GM13977 (cell line): ENCODE measurements at places on chromosomes 6 and 20.

GRCh38 chr20:24914388-24915241 is 34.5 kb upstream of the CST7 start:
- DNase-seq, result no peak

DNA sequence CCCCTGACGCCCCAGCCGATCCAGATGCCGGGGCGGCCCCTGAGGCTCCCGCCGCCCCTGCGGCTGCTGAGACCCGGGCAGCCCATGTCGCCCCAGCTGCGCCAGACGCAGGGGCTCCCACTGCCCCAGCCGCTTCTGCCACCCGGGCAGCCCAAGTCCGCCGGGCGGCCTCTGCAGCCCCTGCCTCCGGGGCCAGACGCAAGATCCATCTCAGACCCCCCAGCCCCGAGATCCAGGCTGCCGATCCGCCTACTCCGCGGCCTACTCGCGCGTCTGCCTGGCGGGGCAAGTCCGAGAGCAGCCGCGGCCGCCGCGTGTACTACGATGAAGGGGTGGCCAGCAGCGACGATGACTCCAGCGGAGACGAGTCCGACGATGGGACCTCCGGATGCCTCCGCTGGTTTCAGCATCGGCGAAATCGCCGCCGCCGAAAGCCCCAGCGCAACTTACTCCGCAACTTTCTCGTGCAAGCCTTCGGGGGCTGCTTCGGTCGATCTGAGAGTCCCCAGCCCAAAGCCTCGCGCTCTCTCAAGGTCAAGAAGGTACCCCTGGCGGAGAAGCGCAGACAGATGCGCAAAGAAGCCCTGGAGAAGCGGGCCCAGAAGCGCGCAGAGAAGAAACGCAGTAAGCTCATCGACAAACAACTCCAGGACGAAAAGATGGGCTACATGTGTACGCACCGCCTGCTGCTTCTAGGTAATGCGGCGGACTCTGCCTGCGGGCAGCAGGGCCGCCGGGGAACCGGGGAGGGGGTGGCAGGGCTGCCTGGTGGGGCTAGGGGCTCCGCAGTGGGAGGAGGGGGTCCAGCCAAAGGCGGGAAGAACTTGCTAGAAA is 2.3 kb downstream of the GNAS start:
- DNase-seq, result no peak

GRCh38 chr20:32449890-32450401 is 91.8 kb downstream of the ASXL1 start:
- no peak for DNase-seq

DNA sequence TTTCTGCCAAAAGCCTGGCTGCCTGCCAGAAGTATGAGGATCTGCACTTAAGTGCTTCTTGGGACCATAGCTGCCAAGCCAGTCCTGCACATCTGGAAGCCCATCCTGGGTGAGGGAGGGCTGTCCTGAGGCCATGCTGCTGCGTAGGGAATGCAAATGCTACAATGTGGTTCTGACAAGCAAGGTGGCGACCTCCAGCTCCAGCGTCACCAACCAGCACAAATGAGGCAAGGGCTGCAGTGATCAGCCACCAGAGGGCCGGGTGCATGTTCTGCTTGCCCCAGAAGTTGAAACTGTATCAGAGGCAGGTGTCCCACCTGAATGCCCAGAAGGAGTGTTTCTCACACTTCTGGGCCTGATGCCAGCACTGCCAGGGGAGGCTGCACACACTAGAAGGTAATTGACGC is 99.1 kb upstream of the KCNQ5 start:
- no peak for DNase-seq

- DNase-seq, result no peak
Observed at GRCh38 chr6:118722829-118723813, 71.7 kb upstream of the CEP85L start.

GRCh38 chr6:37483917-37484785 is 15.5 kb downstream of the CCDC167 start:
- DNase-seq, result peak; percentile 84

DNA sequence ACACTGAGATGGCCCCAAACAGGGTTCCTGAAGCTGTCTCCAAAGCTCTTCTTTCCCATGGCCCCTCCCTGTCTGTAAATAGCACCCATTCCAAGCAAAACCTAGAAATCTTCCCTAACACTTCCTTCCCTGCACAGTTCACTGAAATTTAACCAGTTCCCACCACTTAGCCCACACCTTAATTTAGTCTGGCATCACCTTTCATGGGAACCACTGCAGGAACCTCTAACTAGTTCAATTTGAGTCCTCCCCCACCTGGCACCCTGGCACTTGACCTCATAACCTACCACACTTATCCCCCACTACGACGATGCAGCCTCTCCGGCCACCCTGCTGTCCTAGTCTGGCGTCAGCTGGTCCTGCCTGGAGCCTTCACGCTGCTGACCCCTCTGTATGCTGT is 278.7 kb downstream of the GMDS start:
- no peak for DNase-seq

DNA sequence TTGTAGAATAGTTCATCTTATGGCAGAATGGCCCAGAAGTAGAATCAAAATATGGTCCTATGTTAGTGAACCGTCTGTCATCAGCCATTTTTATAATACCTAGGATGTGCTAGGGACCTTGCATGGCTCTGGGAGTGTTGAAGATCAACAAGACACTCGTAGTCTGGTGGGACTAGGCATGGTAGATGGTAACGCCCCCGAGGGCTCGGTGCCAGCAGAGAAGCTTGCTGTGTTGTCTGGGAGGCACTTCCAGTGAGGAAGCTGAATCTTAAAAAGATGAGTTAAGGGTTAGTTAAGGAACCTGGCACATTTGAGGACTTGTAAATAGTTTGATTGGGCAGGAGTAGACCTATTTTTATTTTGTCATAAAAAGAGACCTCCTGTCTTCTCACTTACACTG is 82.4 kb downstream of the MAP3K4 start:
- no peak for DNase-seq

GRCh38 chr6:45808917-45809316 is 206.7 kb downstream of the CLIC5 start:
- DNase-seq, result no peak

- no peak for DNase-seq
Observed at GRCh38 chr6:116298973-116299372, 19.2 kb upstream of the TSPYL1 start.

- DNase-seq, result no peak
Observed at GRCh38 chr6:87869064-87869905, 167.3 kb upstream of the AKIRIN2 start.

- DNase-seq, result no peak
Observed at GRCh38 chr20:36582322-36582721, 8.9 kb downstream of the TGIF2 start.

DNA sequence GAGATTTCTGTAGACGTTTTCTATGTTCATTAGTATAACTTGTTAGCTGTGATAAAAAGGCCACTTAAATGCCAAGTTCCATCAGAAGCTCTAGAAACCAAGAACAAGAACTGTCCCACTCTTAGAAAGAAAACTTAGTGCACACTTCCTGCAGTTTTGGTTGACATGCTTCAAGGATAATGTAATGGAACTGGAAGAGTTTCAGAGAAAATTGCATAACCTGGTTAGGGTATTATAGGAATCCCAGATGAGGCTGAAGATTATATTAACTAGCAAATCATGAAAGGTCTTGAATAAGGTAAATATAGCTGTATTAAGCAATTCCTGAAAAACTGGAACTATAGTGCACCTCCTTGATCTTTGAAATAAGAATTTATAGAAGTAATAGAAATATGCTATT is 1.8 kb upstream of the PHACTR2 start:
- DNase-seq, result no peak

GRCh38 chr20:5090191-5090590 is 29.6 kb downstream of the PCNA start:
- peak; percentile 39 for DNase-seq

- DNase-seq, result no peak
Observed at GRCh38 chr6:22221630-22222029, 75.2 kb downstream of the PRL start.

DNA sequence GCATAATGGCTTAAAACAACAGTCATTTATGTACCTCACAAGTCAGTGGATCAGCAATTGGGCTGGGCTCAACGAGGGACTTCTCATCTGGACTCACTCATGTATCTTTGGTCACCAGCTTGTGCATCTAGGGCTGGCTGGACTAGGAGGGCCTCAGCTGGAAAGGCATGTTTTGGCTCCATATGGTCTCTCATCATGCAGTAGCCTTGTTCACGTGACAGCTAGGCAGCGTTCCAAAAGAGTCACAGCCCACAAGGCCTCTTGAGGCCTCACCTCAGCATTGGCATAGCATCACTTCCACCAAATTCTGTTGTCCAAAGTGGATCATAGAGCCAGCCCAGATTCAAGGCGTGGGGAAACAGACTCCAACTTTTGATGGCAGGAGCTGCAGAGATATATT is 110.1 kb downstream of the MAFB start:
- no peak for DNase-seq

GRCh38 chr6:140070846-140071473 is 696.5 kb upstream of the CITED2 start:
- DNase-seq, result no peak

DNA sequence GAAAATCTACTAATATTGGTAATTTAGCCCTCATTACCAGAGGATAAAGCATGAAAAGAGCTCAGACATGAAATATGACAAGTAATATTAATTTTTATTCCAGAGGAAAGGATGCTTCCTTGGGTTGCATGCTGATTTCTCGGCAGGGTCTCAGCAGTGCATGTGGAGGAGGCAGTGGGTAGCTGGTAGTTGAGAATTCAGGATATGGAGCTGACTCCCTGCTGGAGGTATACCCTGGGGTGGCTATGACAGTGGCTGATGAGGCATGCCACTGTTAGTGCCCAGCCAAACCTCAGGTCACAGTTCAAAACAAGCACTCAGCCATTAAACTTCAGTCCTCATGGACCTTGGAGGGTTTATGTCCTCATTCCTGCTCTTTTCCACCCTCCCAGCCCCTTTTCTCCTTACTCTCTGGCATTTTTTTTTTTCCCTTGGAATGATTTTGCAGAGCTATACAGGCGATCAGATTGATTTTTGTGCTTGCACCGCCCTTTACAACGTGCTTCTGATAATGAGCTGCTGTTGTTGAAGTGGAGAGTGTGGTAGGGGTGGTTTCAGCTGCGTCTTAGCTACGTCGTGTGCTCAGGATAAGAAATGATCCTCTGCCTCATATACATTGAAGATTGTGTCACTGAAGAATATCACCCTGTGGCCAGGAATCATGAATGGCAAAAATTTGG is 761.9 kb upstream of the MMS22L start:
- no peak for DNase-seq

DNA sequence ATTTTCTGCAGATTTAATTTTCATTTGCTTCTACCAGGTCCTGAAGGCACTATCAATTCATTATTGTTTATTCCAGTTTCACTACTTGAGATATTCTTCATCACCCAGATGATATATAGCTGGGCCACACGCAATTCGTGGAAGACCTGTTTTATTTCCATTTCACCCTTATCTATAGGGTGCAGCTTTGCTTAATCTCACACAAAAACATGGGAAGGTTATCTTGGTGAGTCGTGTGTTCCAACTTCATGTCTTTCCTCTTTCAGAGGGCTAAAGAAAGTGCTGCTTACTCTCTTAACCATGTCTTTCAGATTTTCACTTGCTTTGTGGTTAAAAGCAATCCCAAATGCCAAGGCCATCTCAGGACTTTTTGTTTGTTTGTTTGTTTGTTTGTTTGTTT is 194.0 kb downstream of the SOD2 start:
- no peak for DNase-seq

- DNase-seq, result no peak
Observed at GRCh38 chr6:25769983-25770382, 15.4 kb downstream of the SLC17A4 start.

DNA sequence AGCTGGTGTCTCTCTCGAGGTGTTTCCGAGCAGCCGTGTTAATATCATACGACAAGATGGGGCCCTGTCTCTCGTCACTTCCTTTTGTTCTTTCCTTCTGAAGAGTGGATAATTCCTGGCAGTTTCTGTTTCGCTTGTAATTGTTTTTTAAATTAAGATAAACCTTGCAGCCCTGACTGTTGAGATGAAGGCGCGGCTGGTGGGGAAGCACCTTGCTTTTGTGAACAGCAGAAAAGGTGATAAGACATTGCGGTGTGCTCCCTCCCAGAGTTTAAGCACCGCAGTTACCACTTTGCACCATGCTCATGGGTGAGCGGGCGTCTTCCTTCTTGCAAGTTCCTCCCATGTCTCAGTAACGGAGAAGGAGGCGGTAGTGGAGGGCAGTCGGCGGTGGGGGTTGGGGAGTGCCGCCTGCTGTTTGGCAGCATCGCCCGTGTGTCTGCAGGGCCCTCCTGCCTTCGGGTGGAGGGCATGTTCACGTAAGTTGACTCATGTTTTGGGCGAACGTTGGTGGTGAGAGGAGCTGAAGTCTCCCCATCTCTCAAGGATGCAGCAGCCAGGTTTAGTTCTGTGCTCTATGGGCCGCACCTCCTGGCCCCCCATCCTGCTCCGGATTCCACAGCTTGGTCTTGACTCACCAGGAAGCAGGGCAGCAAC is 345.9 kb downstream of the TAF4 start:
- no peak for DNase-seq

DNA sequence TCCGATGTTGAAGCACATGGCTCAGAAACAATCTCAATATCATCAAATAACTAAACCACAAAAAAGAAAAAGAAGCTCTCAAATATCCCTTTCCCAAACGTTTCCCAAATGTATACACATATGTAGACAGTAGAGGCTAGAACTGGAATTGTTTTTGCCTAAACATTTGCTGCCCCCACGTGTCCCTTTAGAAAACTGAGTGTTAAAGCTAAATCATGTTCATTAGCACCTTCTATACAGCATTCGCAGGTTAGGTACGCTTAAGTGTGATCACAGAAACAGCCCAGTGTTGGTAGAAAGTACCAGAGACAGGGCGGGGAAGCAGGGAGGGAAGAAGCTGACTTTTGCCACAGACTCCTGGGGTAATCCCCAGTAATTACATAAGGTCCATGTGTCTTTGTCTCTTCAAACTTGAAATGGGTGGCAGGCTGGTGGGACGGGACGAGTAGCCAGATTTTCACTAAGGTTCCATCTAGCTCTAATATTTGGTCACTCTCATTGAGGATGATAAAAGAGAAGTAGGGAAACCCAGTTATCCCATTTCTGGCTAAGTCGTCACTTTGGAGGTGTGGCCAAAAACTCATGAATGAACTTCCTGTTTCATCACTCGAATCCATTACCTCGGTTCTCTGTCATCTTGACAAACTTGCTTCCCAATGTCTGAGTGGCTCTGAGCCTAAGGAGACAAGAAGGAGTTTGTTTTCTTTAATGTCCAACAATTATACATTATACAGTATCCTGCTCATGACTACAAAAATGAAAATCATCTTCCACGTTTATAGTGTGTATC is 15.0 kb upstream of the TFAP2A start:
- DNase-seq, result peak; percentile 69

DNA sequence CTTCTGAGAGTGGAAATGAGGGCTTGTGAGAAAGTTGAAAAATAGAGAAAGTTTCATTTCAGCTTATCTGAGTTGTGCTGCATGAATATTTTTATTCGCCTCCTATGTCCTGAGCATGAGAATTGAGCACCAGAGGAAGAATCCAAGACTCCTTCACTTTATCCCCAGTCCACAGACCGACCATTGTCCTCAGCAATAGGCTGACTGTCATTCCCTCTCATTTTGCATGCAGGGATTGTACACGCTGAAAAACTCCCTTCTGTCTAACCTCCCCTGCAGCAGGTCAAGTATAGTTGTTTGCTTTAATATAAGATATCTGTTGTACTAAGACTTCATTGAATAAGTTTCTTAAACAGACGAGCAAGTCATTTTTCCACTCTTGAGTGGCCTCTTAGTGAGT is 437.6 kb downstream of the PRKN start:
- DNase-seq, result no peak

GRCh38 chr20:53434662-53435061 is 159.0 kb downstream of the ZNF217 start:
- DNase-seq, result no peak

- DNase-seq, result no peak
Observed at GRCh38 chr6:39063526-39063925, 14.9 kb downstream of the GLP1R start.

- no peak for DNase-seq
Observed at GRCh38 chr6:9623228-9623832, 791.5 kb downstream of the TFAP2A start.
